Stimulated activated CD8-positive, alpha-beta memory T cell treated with anti-CD3 and anti-CD28 coated beads, Interleukin-2, amount 100 ng/mL, for 1 hour (primary cell): ENCODE measurements at places on chromosomes 2 and 18.

DNA sequence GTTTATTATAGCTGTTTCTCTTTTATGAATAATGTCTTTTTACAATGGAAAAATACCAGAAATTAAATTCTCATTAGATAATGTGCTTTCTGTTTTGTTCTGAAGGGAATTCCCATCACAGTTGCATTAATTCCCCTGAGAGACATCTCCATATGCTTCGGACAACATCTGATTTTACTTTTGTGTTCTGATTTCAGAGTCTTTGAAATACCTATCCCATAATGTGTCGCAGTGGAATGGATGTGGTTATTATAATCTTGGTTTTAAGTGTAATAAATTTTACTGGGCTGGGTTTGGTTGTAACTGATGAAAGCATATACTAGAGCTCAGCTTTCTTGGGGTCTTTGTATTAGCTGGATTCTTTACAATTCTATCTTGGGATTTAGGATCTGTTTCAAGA lies 12.5 kb downstream of the SPTBN1 start:
- no peak for DNase-seq

GRCh38 chr2:165621086-165621560 lies 151.6 kb downstream of the CSRNP3 start:
- DNase-seq = no peak

DNA sequence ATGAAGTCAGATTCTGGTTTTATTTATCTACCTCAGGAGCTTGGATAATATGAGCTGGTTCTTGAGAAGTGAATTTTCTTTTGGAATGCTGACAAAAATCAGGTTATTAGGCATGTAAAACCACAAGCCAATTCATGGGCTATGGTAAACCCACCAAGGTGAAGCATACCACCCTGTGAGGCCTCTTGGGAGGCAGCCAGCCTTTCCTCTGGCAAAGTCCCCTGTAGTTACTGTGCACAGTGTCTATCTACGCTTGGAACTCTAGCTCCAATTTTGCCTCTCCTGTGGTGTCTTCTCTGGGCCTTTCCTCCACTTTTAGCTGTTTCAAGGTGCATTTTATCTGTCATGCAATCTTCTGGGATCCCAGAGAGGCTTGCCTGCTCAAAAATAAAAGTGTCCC lies 242.7 kb upstream of the ZSWIM2 start:
- DNase-seq = no peak

DNA sequence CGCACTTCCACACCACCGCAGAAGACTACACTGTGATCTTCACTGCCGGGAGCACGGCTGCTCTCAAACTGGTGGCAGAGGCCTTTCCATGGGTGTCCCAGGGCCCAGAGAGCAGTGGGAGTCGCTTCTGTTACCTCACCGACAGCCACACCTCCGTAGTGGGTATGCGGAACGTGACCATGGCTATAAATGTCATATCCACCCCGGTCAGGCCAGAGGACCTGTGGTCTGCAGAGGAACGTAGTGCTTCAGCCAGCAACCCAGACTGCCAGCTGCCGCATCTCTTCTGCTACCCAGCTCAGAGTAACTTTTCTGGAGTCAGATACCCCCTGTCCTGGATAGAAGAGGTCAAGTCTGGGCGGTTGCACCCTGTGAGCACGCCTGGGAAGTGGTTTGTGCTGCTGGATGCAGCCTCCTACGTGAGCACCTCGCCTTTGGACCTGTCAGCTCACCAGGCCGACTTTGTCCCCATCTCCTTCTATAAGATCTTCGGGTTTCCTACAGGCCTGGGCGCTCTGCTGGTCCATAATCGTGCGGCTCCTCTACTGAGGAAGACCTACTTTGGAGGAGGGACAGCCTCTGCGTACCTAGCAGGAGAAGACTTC lies 12.5 kb downstream of the MOCOS start:
- no peak for DNase-seq

GRCh38 chr2:98378901-98379300 lies 32.6 kb downstream of the CNGA3 start:
- no peak for DNase-seq

GRCh38 chr2:184517402-184517801 lies 80.9 kb upstream of the ZNF804A start:
- no peak for DNase-seq

- DNase-seq = no peak
These were observed 809.8 kb downstream of the RNF144A start for GRCh38 chr2:7726989-7727388.

DNA sequence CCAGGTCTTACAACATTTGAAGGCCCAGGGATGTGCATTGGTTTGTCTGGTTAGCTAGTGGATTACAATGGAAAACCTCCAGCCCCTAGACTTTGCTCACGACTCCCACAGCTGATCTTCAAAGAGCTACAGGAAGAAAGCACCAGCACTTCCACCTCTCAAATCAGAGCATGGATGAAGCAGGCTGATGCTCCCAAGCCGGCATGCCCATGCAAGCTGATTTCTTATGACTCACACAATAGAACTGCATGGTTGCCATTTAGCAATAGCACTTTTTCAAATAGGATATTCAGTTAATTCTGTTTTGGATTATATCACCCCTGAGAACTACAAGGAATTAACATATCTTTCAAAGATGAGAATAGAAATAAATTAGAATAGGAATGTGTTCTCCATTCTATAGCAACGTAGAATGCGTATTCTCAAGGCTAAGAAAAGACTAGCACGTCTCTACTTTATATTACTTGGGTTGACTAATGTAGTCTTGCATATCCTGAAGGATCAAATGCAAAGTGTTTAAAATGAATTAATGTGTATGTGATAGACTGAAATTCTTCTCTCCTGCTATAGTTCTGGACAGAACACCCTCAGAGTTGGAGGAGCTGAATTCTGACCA lies 292.4 kb downstream of the TRIB2 start:
- no peak for DNase-seq

GRCh38 chr2:1572638-1573037 lies 159.4 kb downstream of the TPO start:
- DNase-seq = no peak

DNA sequence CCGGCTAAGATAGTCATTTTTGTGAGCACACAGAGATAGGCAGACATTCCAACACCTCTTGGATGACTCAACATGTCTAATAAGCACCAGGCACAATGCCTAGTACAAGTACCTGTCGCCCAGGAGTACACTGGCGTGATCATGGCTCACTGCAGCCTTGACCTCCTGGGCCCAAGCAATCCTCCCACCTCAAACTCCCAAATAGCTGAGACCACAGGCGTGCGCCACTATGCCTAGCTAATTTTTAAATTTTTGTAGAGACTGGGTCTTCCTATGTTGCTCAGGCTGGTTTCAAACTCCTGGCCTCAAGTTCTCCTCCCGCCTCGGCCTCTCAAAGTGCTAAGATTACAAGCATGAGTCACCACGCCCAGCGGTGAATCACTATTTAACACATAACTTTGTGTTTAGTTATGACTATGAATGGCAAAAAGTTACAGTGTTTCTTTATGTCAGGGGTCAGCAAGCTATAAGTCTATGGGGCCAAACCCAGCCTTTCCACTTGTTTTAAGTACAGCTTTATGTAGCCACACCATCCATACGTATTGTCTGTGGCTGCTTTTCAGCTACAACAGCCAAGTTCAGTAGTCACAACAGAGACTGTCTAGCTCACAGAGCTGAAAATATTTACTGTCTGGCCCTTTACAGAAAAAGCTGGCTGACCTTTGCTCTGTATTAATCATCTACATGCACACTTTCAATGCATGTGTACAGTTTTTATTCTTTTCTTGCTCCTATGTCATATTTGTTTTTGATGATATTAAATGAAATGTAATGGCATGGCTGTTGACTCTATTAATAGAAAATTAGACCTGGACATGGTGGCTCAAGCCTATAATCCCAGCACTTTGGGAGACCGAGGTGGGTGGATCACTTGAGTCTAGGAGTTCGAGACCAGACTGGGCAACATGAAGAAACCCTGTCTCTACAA lies 18.7 kb downstream of the ORC2 start:
- no peak for DNase-seq

- no peak for DNase-seq
These were observed 24.4 kb upstream of the MAL start for GRCh38 chr2:95001051-95001562.

- DNase-seq = no peak
These were observed 267.0 kb downstream of the MREG start for GRCh38 chr2:215746226-215746886.
